ENCODE measurements at places on chromosomes 7 and 10.

DNA sequence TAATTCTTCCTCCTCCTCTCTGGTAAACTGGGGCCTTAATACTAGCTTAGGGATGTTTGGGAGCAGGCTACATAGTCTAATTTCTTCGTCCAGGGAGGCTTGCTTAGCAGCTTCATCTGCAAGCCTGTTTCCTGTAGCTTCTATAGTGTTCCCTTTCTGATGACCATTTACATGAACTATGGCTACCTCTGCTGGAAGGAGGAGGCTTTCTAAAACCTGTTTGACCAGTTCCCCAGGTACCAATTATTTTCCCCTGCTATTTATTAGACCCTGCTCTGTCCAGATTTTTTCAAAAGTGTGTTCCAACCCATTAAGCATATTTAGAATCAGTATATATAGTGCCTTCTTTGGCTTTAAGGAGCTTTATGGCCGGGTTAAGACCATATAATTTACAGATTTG, 38.8 kb upstream of the DNAH11 start:
- DNase-seq, result no peak

DNA sequence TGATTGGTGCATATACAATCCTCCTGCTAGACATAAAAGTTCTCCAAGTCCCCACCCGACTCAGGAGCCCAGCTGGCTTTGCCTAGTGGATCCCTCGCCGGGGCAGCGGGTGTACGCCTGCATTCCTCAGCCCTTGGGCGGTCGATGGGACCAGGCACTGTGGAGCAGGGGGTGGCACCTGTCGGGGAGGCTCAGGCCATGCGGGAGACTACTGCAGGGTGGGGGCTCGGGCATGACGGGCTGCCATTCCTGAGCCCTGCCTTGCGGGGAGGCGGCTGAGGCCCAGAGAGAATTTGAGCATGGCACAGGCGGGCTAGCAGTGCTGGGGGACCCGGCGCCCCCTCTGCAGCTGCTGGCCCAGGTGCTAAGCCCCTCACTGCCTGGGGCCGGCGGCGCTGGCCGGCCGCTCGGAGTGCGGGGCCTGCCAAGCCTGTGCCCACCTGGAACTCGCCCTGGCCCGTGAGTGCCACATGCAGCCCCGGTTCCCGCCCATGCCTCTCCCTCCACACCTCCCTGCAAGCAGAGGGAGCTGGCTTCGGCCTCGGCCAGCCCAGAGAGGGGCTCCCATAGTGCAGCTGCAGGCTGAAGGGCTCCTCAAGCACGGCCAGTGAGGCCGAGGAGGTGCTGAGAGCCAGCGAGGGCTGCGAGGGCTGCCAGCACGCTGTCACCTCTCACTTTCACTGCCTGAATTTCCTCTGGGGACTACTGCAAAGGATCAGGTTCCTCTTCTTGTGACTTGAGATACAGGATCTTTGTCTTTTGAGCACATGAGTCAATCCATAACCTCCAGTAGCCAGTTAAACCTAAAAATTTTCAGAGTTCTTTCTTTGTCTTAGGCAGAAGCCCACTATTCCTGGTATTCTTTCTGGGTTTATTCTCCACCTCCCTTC, 25.1 kb upstream of the ELOVL3 start:
- no peak for DNase-seq

GRCh38 chr10:27568196-27569175, 64.4 kb downstream of the RAB18 start:
- no peak for DNase-seq

DNA sequence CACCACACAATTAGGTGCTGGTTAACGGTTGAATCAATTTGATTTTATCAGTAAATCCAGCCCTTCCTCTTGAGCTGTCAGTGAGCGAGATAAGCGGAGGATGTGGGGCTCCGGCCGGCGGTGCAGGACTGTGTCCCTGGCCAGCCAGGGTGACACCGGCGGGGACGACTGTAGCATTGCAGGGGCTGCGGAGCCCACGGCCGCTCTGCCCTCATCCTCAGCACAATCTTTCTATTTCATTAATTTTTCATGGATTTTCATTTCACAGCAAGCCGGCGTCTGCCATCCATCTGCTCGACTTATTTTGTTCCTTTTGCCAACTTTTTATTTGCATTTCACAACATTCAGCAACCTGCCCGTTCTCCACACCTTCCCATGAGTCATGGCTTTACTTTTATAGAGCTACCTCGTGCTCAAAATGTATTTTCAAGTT, 4.7 kb downstream of the ADARB2 start:
- no peak for DNase-seq

DNA sequence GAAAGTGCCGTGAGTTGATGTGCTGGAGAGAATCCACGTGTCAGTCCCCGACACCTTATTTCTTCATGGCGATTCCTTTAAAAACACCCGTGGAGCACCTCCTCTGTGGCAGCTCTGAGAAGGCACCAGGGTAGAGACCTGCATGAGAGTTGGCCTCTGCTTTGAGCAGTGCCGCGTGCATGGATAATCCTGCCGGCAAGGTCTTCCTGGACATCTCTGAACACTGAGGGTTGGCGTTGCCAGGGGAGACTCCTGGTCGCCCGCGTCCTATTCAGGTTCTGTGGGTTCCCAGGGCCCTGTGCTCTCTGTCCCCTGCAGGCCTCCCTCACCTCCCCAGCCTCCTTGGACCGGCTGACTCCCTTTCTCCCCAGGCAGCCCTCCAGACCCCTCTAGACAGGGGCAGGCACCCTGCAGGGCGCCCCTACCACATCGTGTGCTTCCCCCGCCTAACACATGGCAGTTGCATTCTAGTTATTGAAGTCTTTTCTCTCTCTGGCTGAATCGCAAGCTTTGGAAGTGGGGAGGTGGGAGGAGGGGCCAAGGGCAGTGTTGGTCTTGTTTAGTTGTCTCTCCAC, 95.6 kb downstream of the MKI67 start:
- no peak for DNase-seq

DNA sequence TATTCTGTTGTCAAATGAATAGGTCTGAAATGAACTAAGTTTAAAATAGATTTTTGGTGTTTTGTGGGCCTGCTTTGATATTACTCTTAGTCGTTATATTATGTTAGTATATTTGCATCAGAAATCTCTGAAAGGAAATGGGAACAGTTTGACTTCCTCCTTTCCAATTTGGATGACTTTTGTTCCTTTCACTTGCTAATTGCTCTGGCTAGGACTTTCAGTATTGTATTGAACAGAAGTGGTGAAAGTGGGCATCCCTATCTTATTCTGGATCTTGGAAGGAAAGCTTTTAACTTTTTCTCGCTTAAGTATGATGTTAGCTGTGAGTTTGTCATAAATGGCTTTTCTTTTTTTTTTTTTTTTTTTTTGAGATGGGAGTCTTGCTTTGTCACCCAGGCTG, 273.6 kb upstream of the DKK1 start:
- DNase-seq, result no peak

GRCh38 chr7:27103489-27104226, 1.2 kb upstream of the HOXA2 start:
- DNase-seq, result no peak

GRCh38 chr7:21939136-21939857, 6.4 kb downstream of the CDCA7L start:
- no peak for DNase-seq

- DNase-seq, result no peak
These were observed 67.6 kb upstream of the CAV2 start for GRCh38 chr7:116431787-116432526.

- no peak for DNase-seq
These were observed 132.7 kb upstream of the HGF start for GRCh38 chr7:81902536-81902935.

- no peak for DNase-seq
These were observed 66.8 kb downstream of the NRP1 start for GRCh38 chr10:33267708-33268107.

DNA sequence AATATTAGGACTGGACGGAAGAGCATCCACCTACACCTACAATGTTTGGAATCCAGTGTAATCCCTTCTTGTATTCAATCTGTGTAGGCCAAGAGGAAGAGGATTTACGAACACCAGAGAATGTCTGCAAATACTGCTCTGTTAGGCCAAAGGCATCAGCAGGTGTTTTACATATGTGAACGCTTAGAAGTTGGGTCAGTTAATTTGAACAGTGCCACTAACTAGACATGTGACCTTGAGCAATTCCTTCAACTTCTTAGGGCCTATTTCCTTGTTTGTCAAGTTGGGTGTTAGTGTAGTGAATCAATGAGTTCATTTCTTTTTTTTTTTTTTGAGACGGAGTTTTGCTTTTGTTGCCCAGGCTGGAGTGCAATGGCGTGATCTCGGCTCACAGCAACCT, 35.4 kb downstream of the MYPN start:
- DNase-seq, result no peak

DNA sequence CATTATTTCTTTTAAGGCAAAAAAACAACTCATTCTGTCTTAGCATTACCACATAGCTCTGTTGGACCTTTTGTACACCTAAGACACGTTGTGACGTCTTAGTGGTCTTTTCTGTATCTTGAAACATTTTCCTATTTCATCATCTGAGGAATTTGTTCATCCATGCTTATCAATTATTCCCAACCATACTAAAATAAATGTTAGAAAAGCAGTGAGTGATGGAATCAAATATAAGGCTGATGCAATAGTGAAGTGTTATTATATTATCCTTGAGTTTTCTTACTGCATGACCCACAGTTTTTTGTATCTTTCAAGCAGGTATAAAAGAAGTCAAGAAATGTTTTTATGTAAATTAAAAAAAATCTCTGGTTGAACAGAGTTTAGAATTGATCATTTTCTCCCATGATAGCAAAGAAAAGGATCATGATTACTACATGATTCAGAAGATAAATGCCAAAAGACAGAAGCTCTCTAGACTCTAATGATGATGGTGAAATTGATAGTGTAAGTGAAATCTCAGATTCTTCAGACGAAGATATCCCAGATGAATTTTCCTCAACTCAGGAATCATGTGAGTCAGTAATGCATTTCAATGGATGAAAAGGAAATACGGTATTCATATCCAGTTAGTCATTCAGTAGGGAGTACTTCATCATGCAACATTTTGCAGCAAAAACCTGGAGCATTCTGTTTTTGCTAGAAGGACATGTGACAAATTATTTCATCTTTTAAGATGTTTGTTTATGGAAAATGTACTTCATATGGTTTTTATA, 51.4 kb downstream of the CELF2 start:
- DNase-seq, result no peak

DNA sequence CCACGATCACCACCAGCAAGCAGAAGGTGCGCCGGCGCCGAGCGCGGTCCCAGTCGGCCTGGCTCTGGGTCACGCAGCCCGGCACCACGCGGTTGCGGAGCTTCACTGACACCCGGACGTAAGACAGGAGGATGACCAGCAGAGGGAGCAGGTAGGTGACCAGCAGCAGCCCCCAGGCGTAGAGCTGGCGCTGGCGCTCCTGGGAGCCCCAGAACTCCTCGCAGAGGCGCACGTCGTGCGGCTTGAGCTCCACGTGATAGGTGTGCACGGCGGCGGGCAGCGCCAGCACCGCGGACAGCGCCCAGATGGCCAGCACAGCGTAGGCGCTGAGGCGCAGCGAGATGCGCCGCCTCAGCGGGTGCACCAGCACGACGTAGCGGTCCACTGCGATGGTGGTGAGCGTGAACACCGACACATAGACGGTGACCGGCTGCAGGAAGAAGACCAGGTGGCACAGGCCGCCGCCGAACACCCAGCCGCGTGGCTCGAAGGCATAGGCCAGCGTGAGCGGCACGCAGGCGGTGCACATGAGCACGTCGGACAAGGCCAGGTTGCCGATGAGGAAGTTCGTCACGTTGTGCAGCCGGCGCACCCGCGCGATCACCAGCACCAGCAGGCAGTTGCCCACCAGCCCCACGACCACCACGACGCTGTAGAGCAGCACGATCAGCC, 920 bp downstream of the PRLHR start:
- no peak for DNase-seq

GRCh38 chr10:58064714-58065528, 202.8 kb downstream of the IPMK start:
- DNase-seq, result no peak

DNA sequence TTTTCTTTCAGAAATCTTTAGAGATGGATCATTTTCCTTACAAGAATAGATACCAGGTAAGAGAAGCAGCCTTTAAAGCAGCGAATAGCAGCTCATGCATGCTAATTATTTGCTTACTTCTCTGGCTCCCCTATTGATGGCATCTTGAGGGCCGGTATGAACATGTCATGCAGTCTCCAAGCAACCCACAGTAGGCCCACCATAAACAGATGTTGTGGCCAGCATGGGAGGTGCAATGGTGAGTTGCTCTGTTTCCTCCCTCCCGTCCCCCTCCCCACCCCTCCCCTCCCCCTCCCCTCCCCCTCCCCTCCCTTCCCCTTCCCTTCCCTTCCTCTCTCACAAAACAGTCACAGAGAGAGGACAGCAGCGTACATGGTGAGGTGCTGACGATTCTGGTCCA, 9.7 kb upstream of the ZNF273 start:
- DNase-seq, result no peak

GRCh38 chr10:132065491-132066105, at the start of gene JAKMIP3:
TSS of gene JAKMIP3 (plus strand) at chr10:132065946. CDS start at chr10:132104809, 38,863 bp downstream.
- no peak for DNase-seq

- no peak for DNase-seq
These were observed 160.7 kb downstream of the TMEM178B start for GRCh38 chr7:141234335-141235105.

DNA sequence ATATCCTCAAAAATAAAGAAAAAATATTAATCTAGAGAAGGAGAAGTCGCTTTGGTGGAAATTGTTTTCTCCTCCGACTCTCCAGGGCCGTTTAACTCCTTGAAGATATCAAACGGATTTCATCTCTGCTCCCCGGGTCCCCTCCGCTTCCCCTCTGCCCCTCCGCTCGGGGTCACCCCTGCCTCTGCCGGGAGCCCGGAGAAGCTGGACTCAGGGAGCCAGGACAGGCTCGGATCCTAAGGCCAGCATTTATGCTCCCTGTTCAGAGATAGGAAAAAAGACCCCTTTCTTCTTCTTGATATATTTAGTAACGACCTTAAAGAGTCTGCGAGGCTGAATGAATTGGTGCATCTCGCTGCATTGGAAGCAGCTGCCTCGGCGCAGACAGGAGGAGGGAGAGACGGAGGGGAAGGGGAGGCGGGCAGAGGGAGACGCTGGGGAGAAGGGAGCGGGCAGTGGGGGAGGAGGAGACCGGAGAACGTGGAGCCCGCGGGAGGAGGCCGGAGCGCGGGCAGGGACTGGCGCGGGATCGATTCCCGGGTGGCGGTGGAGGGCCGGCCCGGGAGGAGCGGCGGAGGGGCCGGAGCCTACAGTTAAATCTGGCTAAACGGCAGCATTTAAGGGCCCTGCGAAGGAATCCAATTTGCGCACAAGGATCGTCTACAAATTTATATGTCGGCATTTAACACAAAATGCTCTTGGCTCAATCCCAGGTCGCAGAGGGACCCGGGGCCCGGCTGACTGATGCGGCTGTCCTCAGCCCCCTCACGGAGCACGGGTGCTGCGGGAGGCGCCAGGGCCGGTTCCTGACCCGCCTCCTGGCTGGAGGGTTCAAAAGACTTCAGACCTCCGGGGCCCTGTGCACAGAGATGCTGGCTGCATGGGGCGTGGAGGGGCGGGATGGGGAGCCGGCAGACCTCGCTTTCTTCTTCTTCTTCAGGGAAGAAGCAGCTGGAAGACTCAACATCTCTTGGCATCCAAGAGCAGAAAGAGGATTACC, 55.6 kb downstream of the CRTAC1 start:
- DNase-seq, result no peak
